ENCODE measurements at places on chromosomes 12 and 14.
A peak's percentile ranks its signal among the peaks of the same experiment; 100 is the strongest.

GRCh38 chr12:71664411-71665089 lies 449 bp downstream of the THAP2 start:
- no peak for DNase-seq

- peak; percentile 16 for DNase-seq
Measured at GRCh38 chr14:59882957-59883356, 12.4 kb upstream of the RTN1 start.

DNA sequence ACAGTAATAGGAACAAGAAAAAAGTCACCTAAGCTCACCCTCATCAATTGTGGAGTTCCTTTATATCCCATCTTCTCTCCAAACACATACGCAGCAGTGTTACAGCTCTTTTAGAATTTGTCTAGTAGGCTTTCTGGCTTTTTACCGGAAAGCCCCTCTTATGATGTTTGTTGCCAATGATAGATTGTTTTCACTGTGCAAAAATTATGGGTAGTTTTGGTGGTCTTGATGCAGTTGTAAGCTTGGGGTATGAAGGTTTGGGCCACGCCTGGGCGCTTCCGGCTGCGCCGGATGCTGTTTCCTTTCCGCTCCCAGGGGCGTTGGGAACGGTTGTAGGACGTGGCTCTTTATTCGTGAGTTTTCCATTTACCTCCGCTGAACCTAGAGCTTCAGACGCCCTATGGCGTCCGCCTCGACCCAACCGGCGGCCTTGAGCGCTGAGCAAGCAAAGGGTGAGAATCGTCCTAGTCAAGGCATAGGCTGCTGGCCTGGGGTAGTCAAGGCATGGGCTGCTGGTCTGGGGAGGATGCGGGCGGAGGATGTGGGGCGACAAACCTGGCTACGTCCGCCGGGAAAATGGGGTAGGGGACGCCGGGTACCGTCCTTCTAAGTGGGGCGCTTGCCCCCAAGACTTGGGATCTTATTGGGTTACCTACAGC lies at the start of the genes C12orf57 and RNU7-1:
C12orf57 (plus strand) TSS at position 301 of the 659 bp plus-strand sequence; CDS start at position 401, 100 bp downstream.
RNU7-1 (plus strand) TSS at position 95 of the 659 bp plus-strand sequence.
- no peak for DNase-seq

DNA sequence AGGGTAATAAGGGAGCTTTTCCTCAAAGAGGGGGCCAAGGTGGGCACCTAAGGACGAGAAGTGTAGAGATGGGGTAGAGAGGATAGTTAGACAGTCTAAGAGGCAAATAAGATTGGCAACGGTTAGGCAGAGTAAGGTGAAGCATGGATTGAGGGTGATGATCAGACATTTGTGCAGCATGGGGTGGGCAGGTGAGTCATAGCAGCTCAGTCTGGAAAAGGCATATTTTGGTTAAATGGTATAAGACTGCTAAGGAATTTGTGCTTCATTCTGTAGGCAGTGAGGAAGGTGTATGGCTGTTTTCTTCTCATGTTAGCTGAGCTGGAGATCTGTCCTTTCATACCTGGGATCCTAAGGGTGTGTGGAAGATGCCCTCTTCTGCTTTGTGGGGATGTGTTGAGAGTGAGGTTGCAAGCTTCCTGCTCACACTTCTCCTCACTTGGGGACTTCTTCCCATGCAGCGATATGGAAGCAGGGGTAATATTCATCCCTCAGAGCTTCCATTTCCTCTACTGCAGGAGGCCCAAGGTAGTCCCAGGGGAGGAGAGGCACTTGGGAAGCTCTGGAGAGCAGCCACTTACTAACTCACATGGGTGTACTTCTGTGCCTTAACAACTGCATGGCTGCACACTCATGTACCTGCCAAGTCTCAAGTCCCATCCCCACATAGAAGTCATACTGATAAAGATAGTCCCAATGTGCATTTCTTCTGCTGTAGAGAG lies 28.9 kb downstream of the GSG1 start:
- DNase-seq, result no peak

GRCh38 chr14:76778546-76779215 lies 17.4 kb downstream of the VASH1 start:
- no peak for DNase-seq

- DNase-seq, result no peak
Measured at GRCh38 chr14:94170136-94170535, 4.0 kb upstream of the PPP4R4 start.

Data from NAMALWA (cell line).